C1 segment of cervical spinal cord (tissue), 14 donors: ENCODE measurements at places on chromosomes 13 and 19.

DNA sequence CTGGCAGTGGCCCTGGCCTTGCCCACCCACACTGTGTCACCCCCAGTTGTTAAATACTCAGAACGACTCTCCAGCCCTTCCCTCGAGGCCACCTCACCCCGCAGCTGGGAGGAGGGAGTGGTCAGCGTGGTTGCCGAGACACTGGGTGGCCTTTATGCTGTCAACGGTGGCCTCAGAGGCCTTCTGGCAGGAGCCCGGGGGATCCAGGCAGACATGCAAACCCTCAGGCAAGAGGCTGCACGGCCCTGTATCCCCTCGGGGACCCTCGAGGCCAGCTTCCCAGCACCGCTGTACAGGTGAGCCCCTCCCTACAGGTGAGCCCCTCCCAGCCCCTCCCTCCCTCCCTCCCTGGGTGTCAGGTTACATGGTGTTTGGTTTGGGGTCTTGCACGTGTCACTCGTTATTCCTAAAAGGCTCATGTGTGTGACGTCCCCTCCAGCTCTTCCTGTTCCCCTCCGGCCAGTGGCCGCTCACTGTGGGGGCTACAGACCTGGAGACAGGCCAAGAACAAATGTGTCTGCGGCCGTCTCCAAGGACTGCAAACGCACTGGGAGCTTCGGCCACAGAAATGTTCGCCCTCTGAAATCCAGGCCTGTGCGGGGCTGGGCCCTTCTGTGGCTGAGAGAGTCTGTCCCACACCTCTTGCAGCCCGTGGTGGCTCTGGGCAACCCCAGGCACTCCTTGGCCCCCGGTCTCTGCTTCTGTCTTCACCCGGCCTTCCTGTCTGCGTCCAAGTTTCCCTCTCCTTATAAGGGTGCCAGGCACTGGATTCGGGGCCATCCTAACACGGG, at the start of gene TEKTIP1:
Gene TEKTIP1 (plus strand): TSS at position 210 of the 791 bp plus-strand sequence. CDS start 4 bp downstream, at position 214.
- DNase-seq, result no peak

DNA sequence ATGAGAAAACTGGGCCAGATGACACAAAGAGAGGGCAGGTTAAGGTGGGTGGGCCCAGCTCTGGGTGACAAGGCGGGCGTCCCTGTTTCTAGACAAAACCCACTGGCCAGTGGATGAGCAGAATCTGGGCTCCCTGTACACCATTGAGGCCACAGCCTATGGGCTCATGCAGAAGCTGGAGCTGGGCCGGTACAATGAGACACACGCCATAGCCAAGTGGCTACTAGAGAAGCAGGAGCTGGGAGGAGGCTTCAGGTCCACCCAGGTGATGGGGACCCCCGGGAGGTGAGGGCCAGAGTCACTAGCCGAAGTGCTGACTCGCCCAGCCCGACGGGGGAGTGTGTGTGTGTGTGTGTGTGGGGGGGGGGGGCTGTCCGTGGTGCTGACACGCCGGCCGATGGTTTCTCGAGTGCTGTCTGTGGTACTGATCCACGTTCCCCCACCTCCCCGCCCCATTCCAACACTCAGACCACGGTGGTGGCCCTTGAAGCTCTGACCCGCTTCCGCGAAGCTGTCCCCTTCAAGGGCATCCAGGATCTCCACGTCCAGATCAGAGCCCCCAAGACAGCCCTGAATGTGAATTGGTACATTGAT, 24.3 kb upstream of the SHFL start:
- no peak for DNase-seq

GRCh38 chr13:48448959-48449614, 36.2 kb upstream of the LPAR6 start:
- DNase-seq, result no peak

GRCh38 chr19:5624018-5624663, 1.3 kb downstream of the SAFB start:
- no peak for DNase-seq

DNA sequence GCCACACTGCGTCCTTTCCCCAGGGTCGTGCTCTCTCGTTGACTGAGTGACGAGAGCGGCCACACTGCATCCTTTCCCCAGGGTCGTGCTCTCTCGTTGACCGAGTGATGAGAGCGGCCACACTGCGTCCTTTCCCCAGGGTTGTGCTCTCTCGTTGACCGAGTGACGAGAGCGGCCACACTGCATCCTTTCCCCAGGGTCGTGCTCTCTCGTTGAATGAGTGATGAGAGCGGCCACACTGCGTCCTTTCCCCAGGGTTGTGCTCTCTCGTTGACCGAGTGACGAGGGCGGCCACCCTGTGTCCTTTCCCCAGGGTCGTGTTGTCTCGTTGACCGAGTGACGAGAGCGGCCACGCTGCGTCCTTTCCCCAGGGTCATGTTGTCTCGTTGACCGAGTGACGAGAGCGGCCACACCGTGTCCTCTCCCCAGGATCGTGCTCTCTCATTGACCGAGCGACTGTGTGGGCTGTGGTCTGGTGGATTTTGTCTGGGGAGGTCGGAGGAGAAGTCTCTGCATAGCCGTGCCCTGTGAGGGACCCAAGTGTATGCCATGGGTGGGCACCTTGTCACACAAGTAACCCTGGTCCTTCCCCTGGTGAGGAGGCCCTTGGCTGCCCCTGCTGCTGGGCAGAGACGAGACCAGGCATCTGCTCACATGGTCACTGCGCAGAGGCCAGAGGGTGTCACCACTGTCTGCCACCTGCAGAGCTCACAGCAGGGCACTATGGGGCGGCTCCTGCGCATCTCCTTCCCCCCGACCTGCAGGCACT, 107.7 kb downstream of the KDM4B start:
- DNase-seq, result no peak

- DNase-seq, result peak; percentile 72
Observed at GRCh38 chr19:925526-926322, at the start of gene ARID3A. ARID3A (plus strand) TSS chr19:926035; CDS start chr19:929529, 3,494 bp downstream.

GRCh38 chr13:19181021-19181620, 503 bp downstream of the TUBA3C start:
- no peak for DNase-seq
